ENCODE measurements at places on chromosomes 7 and 10.

- DNase-seq = no peak
Measured at GRCh38 chr7:114944745-114945625, 23.1 kb downstream of the MDFIC start.

GRCh38 chr10:5040781-5041470, 37.3 kb upstream of the AKR1C2 start:
- DNase-seq = no peak

DNA sequence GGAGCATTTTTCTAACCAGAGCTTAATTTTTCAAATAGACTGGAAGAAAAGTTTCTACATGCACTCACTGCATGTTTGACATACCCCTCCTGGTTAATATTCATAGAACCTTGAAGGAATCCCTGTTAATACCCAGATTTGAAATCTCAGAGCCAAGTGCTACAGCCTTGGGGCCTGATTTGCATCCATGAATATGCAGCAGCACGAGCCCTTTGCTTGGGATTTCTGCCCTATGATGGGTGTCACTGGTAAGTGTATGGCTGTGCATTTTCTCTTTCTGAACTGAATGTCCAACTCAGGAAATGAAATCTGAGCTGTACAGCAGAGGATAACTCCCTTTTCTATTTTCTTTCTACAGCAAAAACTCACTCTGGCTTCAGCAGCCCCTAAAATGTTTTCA, 1157.5 kb downstream of the XPNPEP1 start:
- DNase-seq = no peak

- no peak for DNase-seq
Measured at GRCh38 chr7:33882040-33882837, 23.1 kb upstream of the BMPER start.

GRCh38 chr7:46539892-46540483, 618.9 kb upstream of the IGFBP3 start:
- DNase-seq = no peak

DNA sequence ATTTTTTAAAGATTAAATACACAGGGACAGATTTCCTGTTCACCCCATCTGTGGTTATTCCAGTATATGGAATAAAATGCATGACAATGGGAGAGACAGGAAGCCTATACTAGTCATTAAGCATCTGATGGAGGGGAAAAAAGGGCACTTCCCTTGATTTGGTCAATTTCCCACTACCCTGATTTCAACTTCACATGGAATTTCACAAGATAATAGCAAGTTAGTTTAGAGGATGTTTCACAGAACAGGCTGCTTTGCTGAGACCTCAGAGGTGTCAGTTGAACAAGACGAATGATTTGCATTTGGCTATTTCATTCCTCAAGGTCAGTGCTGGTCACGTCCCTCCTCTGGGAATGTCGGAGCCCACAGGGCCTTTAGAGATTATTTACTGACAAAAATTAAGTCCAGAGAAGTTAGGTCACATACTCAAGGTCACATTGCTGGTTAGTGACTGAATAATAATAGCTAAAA, 4.7 kb upstream of the ITPRIP start:
- no peak for DNase-seq

- no peak for DNase-seq
Measured at GRCh38 chr7:129299889-129300288, 75.1 kb downstream of the AHCYL2 start.

DNA sequence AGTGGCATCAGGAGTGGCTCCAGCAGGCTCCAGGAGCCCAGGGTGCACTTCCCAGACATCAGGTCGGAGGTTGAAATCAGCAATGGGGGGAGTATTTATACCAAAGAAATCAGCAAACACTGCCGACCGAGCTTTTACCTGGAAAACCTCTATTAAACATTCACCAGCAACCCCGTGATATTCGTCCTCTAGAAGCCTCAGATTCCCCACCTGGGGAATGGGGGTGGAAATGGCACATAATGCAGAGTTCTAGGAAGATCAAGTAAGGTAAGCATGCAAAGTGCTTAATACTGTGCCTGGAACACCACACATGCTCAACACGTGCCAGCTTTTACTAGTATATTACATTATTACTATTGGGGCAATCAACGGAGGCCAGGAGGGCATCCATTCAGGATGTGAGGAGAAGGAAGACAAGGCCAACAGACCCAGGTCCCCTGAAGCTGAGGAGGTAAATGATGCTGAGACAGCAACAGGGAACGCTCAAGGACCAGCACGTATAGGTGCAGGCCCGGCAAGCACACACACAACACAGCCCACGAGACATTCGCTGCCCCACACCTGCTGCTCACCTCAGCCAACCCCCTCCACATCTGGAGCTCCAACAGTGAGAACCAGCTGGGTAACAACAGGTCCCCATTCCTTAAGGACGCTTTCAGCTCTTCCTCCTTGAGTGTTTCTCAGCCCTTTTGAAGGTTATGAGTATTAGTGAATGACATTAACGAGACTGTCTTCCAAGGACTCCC, 125.5 kb downstream of the TNS3 start:
- no peak for DNase-seq

- no peak for DNase-seq
Measured at GRCh38 chr7:138449580-138449979, 10.5 kb upstream of the TRIM24 start.

GRCh38 chr10:63416376-63416775, 49.4 kb downstream of the JMJD1C start:
- DNase-seq = no peak
